ENCODE measurements at places on chromosomes 1 and 21.

DNA sequence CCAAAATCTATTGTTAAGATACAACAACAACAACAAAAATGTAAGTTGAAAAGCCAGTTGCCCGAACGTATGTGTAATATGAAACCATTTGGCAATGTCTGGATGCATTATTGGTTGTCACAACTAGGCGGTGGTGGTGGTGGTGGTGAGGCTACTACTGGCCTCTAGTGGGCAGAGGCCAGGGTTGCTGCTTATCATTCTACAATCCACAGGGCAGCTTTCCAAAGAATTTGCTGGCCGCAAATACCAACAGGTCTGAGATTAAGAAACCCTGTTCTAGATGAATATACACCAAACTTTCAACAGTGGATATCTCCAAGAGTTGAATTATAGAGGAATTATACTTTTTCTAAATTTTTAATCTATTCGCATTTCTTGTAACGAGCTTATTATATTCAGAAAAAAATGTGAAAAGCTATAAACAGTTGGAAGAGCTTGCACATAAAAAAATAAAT lies 26.8 kb upstream of the ZNF697 start:
- no peak for DNase-seq

DNA sequence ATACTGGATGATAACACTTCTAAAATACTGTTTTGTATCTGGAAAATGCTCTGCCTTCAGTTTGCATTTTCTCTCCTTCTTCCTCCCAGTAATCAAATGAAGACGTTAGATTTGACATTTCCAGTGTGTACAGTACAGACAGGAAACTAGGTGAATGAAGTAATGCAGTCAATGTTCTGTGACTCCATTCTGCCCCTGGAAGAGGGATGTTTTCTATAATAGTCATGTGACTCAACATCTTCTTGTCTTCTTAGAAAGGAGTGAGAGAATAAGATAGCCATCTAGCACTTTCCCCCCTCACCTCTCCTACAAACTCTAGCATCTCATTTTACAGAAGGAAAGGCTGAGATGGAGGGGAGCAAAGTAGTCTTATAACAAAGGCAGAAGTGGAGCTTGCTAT lies 77.6 kb downstream of the DDR2 start:
- no peak for DNase-seq

GRCh38 chr1:52674497-52675384 lies 23.4 kb downstream of the COA7 start:
- DNase-seq: no peak

- DNase-seq: no peak
Observed at GRCh38 chr1:7042322-7043190, 257.3 kb downstream of the CAMTA1 start.

DNA sequence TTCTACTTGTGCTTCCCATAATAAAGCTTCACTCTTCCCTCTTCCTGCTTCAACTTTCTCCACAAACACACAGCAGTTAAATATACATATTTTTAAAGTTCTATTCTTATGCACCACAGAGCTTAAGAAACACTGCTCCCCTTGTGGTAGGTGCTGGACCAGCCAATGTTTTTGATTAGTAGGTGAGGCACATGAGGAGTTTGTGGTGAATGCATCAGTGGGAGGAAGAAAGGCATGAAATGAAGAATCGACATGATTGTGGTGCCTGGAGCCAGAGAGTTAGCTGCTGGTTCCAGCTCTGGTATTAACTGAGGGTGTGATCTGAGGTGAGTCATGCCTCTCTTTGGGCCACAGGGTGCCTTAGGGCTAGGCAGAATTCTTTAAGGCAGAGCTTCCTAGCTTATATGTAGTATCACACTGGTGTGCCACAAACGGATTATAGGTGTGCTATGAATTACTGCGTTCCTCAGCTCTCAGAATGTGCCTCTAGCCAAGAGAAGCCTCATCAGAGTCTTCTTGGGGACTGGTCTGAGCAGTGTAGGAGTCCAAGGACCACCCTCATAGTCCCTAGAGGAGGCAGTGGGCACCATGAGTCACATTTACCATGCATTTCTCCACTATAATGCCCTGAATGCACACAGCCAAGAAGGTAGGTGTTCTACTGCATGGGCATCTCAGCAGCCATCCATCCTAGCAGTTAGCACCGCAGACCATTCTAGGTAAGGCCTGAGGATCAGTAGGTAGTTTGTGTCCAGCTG lies 97.4 kb upstream of the SGIP1 start:
- DNase-seq: peak; percentile 71

DNA sequence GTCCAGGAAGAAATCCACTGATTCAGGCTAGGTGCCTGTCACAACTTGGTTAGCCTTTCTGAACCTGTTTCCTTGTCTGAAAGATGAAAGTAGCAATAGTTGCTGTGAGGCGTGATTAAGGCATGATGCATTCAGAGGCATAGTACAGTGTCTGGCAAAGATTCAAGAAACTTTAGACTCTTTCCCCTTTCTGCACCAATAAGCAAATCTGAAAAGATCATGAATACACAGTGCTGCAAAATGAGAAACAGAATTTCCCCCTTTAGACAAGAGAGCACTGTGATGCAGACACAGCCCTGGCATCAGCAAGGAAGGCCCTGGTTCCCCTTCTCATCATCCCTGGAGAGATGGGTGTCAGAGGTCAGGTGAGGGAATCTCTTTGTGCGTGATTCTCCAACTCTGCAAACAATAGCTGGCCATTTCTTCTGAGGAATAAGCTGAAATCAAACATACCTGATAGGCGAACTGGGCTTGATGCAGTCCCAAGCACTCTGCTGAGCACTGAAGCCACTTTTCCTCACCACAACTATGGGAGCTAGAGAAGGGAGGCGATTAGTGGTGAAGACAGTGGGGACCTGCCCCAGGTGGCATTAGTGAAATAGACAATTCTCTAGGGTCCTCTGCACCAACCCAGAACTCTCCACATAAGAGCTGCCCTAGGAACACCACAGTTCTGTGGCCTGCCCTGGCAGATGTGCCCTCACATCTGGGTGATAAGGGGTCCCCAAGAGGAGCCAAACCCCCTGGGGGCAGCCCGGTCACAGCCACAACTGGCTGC lies 41.7 kb downstream of the ITPKB start:
- DNase-seq: no peak

DNA sequence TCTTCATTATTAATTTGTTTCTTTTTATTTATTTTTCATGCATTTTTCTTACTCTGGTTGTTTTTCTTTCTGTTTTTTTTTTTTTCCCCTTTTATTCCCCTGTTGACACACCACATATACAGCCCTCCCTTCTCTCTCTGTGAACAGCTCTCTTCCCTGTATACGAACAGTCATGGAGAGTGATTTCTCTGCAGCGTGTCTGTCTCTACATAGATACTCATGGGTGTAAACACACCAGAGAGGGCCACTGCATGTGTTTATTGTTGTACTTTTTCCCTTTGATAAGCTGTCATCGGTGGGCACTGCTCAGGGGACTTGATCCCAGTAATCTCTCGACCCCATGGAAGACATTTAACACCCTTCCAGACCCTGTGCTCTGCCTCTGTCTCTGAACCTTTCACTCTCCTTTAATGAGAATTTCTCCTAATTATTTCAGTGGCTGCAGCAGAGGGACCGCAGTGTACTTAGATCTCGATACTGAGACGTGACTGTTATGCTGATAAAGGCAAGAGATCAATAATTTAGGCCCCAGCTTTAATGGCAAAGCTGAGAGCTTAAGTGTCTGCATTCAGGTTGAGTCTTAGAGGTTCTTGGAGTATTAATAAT lies 113.1 kb downstream of the PBX1 start:
- no peak for DNase-seq

DNA sequence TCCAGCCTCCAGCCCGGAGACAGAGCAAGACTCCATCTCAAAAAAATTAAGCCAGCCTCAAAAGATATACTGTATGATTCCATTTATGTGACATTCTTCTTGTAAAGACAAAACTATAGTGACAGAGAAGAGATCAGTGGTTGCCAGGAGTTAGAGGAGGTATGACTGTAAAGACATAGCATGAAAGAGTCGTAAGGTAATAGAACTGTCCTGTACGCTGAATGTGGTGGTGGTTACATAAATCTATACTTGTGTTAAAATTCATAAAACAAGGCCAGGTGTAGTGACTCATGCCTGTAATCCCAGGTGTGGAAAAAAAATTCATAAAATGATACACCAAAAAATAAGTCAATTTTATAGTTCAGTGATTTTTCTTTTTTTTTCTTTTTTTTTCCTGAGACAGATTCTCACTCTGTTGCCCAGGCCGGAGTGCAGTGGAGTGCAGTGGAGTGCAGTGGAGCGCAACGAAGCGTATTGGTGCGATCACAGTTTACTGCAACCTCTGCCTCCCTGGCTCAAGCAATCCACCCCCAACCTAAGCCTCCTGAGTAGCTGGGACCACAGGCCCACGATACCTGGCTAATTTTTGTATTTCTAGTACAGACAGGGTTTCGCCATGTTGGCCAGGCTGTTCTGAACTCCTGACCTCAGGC lies 84.9 kb upstream of the CXADR start:
- no peak for DNase-seq

DNA sequence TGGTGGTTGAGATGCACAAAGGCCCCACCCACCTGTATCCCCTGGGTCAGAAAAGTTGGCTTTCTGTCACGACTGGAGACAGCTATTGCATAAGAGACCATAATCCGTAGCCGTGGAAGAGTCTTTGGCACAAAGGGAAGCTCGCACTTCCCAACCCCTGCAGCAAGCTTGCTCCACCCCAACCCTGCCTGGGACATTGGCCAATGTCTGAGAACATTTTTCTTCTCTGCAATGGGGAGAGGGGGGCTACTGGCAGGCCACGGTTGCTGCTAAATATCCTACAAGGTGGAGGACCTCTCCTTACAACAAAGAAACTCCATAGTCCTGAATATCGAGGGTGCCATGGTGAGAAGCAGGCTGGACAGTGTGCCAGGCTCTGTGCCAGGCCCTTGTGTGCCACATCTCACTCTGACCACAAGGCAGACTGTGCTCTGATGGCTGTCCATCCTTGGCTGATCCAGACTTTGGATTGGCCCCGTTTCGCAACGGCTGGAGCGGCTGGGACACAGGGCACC lies 104.1 kb downstream of the CSMD2 start:
- no peak for DNase-seq

DNA sequence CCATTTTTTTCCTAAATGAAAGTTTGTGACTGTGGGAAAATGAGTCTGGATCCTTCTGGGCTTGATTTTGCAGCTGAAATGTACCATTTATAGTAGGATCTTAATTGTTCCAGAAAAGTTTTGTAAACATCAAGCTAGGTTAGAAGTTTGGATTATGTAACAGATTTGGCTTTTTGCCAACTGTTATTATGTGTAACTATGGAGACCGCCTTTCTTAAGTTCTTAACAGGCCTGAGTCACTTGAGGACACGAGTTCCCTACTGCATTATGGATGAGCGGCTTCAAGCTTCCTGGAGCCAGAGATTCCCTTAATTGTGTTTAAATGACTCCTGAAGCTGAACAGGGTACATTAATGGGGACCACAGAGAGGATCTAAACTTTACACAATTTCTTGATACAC lies 22.2 kb downstream of the SLC25A33 start:
- DNase-seq: no peak

DNA sequence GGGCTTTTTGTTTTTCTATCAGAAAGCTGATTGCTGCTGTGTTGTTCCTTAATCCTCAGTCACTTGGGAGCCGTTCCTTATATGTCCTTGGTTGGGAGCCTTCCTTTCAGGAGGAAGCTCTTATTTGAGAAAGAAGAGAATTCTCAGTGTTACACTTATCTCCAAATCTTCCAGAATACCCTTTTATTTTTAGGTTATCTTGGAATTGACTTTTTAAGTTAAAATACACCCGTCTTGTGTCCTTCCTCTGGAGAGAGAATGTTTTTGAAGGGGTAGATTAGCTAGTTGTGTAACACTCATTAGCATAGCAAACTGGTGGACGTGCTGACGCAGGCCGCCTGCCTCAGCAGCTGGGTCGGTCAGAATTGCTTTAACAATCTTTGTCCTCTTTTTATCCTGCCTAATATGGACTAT lies 42.1 kb downstream of the LRRC8B start:
- DNase-seq: no peak

GRCh38 chr1:1197188-1197500 lies 9.2 kb downstream of the TNFRSF18 start:
- no peak for DNase-seq

- peak; percentile 51 for DNase-seq
Observed at GRCh38 chr21:41612674-41613532, 104.9 kb upstream of the TMPRSS2 start.

- no peak for DNase-seq
Observed at GRCh38 chr1:230148768-230149469, 81.9 kb downstream of the GALNT2 start.

- DNase-seq: no peak
Observed at GRCh38 chr1:150972417-150972940, 2.2 kb downstream of the CERS2 start.

DNA sequence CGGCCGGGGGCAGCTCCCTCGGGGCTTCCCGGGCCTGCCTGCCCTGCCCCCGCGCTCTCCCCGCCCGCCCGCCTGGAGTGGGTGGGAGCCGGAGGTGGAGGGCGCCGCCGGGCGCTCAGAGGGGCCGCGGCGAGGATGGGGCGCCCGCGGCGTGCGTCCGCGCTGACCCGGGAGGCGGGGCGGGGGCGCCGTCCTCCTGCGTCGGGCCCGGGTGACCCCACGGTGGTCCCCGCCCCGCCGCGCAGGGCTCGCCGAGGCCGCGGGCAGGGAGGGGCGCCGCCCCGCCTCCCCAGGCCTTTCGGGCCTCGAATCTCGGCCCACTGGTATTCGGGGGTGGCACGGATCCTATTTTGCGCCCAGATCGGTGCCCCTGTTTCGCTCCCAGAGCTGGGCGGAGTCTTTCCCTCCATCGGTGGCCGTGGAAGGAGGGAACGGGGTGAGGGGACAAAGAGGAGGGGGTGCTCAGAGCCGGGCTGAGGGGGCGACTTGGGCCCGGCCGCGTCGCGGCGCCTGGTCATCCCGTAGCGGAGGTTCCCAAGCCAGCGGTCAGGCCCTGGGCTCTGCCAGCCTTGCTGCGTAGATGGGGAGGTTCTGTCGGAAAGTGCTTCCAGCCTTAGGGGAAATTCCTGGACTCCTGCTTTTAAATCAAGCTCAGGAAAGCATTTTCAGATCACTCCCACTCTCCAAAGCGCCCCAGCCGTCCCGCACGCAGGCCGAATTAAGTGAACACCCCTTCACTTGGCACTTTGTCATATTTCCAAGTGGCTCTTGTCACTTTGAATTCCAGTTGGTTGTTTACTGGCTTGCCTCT lies 545 bp downstream of the PATJ start:
- no peak for DNase-seq

GRCh38 chr21:18478513-18478912 lies 74.9 kb upstream of the TMPRSS15 start:
- no peak for DNase-seq
